Astrocyte of the spinal cord (primary cell): ENCODE measurements at places on chromosomes 12 and 14.

GRCh38 chr14:34460841-34461240 is 1.2 kb downstream of the SPTSSA start:
- DNase-seq, result peak; percentile 64

- peak; percentile 74 for DNase-seq
Observed at GRCh38 chr12:122090759-122091515, 12.4 kb downstream of the MLXIP start.

DNA sequence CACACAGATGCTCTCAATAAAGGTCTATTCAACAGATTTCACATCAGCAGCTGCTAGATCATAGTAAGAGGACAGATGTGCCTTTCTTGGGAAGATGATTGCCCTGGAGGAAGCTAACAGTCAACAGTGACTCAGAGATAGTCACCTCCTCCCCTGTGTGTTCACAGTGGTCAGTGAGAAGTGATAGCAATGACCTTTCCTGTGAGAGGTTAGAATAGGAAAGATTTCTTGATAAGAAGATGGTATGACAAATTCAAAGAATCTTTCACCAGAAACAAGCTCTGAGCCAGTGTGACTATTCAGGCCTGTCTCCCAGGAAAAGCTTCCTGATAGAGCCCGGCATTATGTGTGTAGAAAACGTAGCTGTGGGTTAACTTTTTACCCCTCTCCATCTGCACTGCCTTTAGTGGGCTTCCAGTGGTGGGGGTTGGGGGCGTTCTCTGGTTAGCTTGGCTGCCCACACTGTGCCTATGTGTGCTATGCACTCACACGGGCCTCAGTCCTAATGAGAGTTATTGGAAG is 66.4 kb upstream of the ARHGAP5 start:
- DNase-seq, result peak; percentile 33

GRCh38 chr12:105983622-105984320 is 155.0 kb downstream of the NUAK1 start:
- peak; percentile 90 for DNase-seq

DNA sequence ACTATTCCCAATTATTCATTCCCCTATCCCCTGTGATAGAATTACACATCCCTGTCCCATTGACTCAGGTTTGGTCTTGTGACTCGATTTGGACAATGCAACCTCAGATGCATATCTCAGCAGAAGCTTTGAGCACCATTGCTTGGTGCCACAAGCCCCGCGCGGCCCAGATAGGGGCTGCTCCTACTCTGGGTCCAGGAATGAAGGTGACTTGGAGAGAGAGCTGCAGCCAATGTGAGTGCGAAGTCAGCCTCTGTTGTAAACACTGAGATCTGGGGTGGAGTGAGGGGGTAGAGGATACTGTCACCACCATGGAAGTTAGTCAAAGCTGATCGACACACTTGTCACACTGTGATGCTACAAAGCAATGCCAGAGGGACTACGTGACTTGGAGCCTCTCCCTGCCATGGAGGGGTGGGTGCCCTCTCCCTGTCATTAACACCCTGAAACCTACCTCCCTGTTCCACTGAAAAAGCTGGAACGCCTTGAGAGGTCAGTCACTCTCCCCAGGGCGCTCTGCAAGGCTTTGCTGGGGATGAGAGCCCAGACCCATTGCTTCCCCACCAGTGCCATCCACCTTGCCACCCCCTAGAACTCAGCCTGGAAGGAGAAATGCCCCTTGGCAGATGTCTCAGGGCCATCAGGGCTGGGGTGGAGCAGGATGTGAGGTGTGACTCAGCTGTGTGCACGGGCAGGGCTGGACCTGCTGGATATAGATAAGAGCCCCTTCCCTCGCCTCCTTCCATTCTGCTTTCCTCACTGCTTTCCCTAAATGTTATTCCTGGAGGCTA is 6.6 kb upstream of the PLEK2 start:
- peak; percentile 14 for DNase-seq

DNA sequence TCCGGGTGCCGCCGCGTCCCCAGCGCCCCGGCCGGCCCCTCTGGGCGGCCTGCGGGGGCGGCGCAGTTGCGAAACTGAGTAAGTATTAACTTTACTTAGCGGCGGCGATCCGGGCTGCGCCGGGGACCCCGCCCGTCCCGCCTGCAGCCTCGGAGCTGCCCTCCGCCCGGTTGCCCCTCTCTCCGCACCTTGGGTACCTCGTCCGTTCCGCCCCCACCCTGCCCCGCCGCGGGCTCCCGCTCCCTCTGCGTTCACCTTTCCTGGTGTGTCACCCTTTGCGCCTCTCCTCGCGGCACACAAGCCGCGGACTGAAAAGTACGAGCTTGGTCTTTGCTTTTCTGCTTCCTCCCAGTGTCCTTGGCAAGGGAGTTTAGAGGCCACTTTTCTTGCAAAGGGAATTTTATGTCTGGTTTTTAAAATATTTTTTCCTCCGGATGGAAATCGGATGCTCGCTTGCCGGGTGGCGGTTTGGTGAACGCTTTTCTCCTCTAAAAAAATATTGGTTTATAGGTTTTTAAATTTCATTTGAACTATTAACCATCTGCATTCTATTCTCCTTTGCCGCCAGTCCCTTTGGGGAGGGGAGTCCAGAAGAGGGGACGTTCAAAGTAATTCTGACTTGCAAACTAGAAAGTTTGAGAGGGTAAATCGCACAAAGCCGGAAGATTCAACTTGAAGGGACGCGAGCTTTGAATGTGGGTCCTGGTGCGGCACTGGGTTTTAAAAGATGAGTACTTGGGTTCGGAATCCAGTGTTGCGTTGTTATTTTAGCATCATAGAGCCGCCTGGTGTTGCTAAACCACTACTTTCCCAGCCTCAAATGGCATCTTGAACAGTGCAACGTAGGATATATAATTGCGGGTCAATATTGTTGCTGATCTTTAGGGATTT is 834 bp downstream of the RASSF8 start:
- peak; percentile 86 for DNase-seq

GRCh38 chr12:91203610-91204009 is 21.0 kb upstream of the DCN start:
- DNase-seq, result no peak

- no peak for DNase-seq
Observed at GRCh38 chr12:42284157-42284556, 41.7 kb downstream of the ZCRB1 start.

DNA sequence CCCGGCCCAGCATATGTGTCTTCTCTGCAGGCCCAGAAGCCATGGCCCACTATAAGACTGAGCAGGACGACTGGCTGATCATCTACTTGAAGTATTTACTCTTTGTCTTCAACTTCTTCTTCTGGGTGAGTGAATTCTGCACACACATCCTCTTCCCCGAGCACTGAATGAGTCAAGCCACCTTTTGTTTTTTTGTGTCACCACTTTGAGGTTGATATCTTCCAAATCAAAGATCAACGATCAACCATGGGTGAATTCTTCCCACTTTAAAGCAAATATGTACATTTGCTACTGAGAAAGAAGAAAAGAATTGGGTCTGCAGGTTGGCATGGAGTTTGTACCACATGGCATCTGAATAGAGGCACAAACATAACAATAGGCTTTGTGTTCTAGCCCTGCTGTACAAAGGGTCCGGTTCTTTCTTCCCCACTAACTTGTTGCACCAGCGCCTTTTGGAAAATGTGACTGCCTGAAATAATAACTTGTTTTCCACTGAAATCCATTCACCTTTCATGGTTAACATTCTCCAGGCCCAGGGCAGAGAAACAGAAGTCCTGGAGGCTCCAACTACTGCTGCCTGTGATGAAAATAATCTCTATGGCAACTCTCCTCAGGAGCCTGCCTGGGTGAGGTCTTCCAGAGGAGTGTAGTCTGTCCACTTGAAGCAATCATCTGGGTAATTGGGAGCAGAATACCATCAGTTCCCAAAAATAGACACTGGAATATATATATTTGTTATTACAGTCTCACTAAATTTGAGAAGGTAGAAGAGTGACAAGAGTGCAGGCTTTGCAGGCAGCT is 27.6 kb downstream of the TSPAN11 start:
- DNase-seq, result no peak

DNA sequence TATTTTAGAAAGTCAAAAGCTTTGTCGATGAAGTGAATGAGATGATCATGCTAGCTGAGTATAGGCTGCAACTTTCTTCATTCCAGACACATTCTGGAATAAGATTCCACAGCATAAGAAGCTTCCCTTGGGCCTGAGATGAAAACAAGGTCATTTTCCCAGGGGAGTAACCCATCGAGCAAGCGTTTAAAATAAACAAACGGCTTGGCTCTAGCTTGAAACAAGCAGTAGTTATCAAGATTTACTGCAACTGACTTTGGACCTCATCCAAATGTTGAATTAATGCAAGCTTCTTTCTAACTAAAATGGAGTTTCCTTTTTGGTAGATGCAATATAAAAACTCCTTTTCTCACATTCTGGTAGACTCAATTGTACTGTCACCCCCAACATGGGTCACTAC is 23.0 kb downstream of the KCNJ8 start:
- peak; percentile 66 for DNase-seq

GRCh38 chr14:99286761-99287160 is 14.8 kb upstream of the BCL11B start:
- DNase-seq, result no peak

GRCh38 chr14:54838931-54839512 is 63.6 kb downstream of the GCH1 start:
- DNase-seq, result no peak

- no peak for DNase-seq
Observed at GRCh38 chr14:68254669-68255527, 435.3 kb downstream of the RAD51B start.

DNA sequence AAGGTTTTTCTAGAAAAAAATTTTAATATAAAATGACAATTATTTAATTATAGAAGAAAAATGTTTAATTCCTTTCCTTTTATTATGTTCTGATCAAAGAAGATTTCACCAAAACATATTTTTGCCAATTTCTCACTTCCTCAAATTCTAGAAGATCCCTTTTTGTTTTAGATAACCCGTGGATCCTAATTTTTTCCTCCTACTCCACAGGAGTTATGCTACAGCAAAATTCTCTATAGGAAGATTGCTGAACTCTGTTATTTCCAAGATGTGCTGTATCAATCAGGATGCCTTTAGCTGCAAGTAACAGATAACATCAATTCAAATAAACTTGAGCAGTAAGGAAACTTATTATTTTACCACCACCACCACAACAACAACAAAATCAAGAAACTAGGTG is 3.8 kb upstream of the SNX6 start:
- no peak for DNase-seq

DNA sequence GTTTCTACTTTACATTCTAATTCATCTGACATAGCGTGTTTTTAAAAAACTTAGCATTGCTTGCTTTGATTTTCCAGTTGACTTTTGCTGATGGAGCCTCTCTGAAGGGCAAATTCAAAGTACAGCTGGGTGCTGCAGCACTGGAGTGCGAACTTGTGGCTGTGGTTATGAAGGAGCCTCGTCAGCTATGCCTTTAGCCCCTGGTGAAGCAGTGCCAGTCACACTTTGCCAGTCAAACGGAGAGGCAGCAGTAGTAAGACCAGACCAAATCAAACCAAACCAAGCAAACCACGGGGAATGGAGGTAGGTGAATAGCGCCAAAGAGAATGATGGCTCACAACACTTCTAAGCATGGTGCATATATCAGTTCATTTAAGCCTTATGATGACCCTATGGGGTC is 15.1 kb upstream of the SLC38A2 start:
- no peak for DNase-seq

DNA sequence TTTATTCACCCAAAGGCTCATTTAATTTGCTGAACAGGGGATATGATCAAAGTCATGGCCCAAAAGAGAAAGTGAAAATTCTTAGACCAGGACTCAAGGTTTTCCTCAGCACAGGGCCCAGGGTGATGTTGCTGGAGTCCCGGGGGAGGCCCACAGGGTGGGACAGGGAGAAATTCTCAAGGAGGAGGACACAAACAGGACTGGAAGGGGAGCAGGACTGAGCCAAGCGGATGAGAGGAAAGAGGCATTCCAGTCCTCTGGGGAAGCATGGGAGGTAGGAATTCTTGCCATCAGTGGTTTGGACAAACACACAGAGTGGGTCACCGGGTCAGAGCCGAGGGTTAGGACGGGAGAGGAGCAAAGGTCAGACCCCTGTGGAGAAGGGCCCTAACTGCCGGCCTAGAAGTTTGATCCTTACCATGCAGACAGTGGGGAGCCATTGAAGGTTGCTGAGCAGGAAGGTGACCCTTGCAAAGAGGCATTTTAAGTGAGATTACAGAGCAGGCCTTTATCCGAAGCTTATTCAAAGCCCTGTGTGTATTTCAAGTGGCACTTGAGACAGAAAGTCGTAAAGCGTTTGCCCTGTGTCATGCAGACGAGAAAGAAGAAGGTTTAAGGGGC is 68.4 kb upstream of the PTGR2 start:
- DNase-seq, result peak; percentile 22
